ENCODE measurements at places on chromosomes 3 and 15.

DNA sequence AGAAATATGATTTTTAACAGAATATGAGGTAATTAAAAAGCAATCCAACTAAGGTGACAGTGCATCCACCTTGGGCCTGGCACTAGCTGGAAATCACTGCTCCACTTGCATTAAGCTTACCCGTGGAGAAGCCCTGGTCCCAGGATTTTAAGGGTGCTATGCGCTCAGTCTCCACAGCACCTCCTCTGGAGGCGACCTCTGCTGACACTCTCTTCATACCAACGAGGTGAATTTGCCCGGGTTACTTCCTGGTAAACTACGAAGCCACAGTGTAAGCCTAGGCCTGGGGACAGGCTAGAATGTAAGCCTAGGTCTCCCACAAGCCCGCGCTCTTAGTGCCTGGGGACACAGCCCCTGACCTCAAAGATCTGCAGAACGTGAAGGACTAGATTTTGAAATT is 793 bp downstream of the APOD start:
- DNase-seq = no peak

DNA sequence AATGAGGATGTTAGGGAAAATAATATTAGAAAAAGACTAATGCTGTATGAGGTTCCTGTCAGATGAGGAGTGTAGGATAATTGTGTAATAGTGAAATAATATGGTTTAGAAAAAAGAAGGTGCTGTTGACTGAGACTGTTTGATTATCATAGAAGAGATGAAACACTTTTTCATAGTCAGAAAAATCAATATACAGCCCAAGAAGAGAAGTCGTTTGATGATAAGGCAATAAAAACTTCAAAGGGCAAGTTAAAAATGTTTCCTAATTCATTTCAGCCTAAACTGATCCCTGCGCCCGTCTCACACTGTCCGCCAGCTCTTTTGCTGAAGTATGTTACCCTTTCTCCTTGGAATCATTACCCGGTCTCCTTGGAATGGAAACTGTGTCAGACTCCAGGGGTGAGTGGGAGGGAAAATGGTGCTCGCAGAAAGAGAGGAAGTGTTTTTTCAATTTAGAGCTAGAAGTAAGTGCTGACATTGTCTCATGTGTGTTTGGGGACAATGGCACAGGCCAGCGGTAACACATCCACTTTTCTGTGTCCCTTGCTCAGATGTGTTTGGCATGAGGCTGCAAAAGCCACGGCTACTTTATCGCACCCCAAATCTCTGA is 23.6 kb downstream of the DUT start:
- no peak for DNase-seq

- no peak for DNase-seq
These were observed 334.2 kb upstream of the IL12A start for GRCh38 chr3:159654183-159655134.

DNA sequence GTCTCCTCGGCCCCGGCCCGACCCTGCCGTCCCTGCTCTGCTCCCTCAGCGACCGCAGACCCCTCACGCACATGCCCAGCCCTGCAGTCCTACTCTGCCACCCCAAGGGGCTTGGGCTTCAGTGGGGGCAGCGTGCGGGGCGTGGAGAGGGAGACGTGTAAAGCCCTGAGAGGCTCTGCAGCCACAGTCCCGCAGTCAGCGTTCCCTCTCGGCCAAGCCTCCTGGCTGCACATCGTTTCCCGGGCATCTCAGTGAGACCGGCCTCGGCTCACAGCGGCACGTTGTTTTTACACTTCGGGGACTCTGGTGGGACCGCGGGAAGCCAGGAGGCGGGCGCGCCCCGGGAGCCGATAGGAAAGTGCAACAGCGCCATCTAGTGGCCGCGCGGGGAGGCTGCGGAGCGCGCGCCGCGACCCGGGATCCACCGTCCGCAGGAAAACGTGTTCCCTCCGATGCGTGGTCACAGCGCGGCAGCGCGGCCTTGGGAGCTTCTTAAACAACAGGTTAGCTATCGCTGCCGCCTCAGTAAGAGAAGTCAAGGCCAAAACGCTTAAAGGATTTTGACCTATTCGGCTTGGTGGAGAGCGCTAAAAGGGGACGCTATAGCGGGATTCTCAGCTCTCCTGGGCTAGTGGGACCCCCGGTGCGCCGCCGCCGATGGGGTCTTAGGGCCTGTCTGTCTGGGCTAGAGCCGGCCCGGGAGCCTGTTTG is 226.8 kb upstream of the IGF1R start:
- peak; percentile 33 for DNase-seq

- no peak for DNase-seq
These were observed 98.9 kb downstream of the NR1D2 start for GRCh38 chr3:24043985-24044384.

Data from activated effector memory CD4-positive, alpha-beta T cell treated with Interleukin-2 at 50 U/mL for 16 hours (primary cell).